ENCODE measurements at places on chromosomes 2 and 18. TPM values are rescaled to one million over a fixed set of nuclear protein-coding genes. Genes with fewer than 3 reads are reported as not detected.

HNRNPLL gene
- 74.1 TPM for total RNA-seq

CHST10 gene
- 17.4 TPM for total RNA-seq

POTEC gene
- not detected for total RNA-seq

DSG1 gene
- total RNA-seq, result not detected

ALPP gene
- not detected for total RNA-seq

DNAH6 gene
- 1.6 TPM for total RNA-seq

DNA sequence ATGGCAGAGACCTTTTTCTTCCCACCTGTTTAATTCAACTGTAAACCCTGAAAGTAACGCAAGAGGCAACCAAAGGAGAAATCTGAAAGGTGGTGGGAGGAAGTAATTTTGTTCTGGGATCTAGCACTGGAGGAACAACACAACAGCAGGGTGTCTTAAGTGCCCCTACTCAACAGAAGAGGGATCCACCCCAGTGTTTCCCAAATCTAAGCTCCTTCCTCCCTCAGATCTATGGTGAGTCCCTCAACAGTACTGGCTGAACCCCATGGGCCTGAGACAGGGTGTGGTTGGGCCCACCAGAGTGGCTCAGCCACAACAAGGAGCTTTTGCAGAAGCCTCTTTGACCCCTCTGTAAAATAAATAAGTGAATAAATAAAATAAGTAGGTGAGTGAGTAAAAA lies 790.3 kb downstream of the ERBB4 start:
- DNase-seq, result no peak
- H3K27me3 ChIP-seq, result no peaks in the 10 kb centered on the region
- H3K36me3 ChIP-seq, result no peaks in the 10 kb centered on the region

GRCh38 chr2:15571729-15572128 lies 10.6 kb upstream of the NBAS start:
- no peaks in the 10 kb centered on the region for H3K4me1 ChIP-seq
- no peaks in the 10 kb centered on the region for H3K27me3 ChIP-seq
- H3K27ac ChIP-seq, result no peak overlapping the region
- no peak overlapping the region for H3K4me3 ChIP-seq

DNA sequence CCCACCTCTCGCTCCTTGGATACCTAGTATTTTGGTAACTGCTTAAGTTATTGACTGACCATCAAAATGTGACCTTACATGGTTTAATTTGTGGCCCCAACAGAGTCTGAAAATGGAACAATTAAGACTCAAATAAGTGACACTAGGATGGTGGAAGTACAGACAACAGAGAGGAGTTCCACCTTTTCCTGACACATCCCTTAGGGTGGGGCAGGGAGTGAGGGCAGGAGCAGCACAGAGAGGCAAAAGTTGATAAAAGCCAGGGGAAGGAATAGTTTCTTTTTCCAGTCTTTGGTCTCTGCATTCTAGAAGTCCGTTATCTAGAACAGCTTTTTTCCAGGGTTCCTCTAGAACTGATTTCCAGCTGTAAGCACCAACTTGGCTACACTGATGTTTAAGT lies 32.2 kb downstream of the FTCDNL1 start:
- no peaks in the 10 kb centered on the region for H3K36me3 ChIP-seq
- DNase-seq, result no peak

DNA sequence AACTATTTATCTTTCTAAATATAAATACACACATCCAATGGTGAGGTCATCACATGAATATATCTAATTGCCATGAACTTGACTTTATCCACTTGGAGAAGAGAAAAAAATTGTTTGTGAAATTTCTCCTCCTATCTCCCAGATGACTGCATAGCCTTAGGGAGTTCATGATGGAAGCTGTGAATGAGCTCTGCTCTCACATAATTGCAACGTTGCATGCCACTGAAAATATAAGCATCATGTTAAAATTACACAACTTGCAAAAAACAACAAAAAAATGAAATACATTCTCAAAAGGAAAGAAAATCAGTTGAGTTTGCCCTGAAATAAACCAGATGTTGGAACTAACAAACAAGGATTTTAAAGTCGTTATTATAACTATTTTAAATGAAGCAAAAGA lies 50.6 kb upstream of the OSR1 start:
- H3K27me3 ChIP-seq, result no peaks in the 10 kb centered on the region
- H3K36me3 ChIP-seq, result no peaks in the 10 kb centered on the region
- no peak for DNase-seq
- H3K4me3 ChIP-seq, result no peak overlapping the region
- H3K27ac ChIP-seq, result no peak overlapping the region

- H3K36me3 ChIP-seq, result no peaks in the 10 kb centered on the region
- H3K4me1 ChIP-seq, result no peaks in the 10 kb centered on the region
- DNase-seq, result no peak
- no peak overlapping the region for H3K4me3 ChIP-seq
- H3K27me3 ChIP-seq, result no peaks in the 10 kb centered on the region
Observed at GRCh38 chr2:226115102-226115831, 684.4 kb downstream of the IRS1 start.

- no peaks in the 10 kb centered on the region for H3K36me3 ChIP-seq
- H3K27ac ChIP-seq, result no peak overlapping the region
- H3K4me3 ChIP-seq, result no peak overlapping the region
- H3K27me3 ChIP-seq, result no peaks in the 10 kb centered on the region
Observed at GRCh38 chr2:48946449-48947048, 191.0 kb upstream of the LHCGR start.

DNA sequence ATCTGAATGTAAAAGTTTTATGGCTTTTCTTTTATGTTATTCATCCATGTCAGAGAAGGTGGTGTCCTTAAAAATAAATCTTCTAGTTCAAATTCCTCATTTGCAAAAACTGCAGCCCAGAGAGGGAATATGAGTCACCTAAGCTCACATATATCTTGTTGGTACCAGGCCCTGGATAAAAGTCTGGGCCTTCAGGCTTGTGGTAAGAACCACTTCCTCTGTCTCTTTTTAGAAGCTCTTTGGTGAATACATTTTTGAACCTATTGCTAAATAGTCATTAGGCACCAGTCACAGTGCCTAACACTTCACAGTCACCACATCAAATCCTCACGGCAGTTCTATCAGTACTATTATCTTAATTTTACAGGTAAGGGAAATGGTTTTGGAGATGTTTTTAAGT lies 199.2 kb downstream of the KCNS3 start:
- no peak for DNase-seq
- peaks cover 10% of the 10 kb centered on the region for H3K27me3 ChIP-seq
- no peaks in the 10 kb centered on the region for H3K36me3 ChIP-seq

GRCh38 chr2:12549641-12550040 lies 167.1 kb upstream of the TRIB2 start:
- no peak overlapping the region for H3K4me3 ChIP-seq
- H3K27me3 ChIP-seq, result no peaks in the 10 kb centered on the region
- no peak for DNase-seq
- no peaks in the 10 kb centered on the region for H3K36me3 ChIP-seq

DNA sequence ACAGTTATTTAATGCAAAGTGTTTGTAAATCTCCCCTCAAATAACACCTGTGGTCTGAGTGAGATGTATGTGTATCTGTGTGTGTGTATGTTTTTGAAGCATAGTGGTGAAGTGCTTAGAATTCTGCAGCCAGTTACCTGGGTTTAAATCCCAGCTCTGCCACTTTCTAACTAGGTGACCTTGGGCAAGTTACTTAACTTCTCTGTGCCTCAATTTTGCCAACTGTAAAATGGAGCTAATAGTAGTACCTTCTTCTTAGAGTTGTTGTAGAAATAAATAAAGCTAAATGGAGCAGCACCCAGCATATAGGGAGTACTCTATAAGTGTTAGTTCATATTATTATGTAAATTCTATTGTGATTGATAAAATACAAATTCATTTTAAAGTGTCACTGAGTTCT lies 48.9 kb downstream of the TGFA start:
- DNase-seq, result no peak
- peaks cover 16% of the 10 kb centered on the region for H3K4me1 ChIP-seq
- H3K36me3 ChIP-seq, result no peaks in the 10 kb centered on the region
- H3K27ac ChIP-seq, result no peak overlapping the region

- H3K4me3 ChIP-seq, result no peak overlapping the region
- no peaks in the 10 kb centered on the region for H3K4me1 ChIP-seq
- no peaks in the 10 kb centered on the region for H3K27me3 ChIP-seq
- H3K27ac ChIP-seq, result no peak overlapping the region
Observed at GRCh38 chr2:100744589-100744988, 75.3 kb upstream of the NPAS2 start.

GRCh38 chr2:63741884-63742579 lies 99.7 kb upstream of the UGP2 start:
- no peaks in the 10 kb centered on the region for H3K4me1 ChIP-seq
- no peak for DNase-seq
- no peak overlapping the region for H3K27ac ChIP-seq
- no peak overlapping the region for H3K4me3 ChIP-seq
- no peaks in the 10 kb centered on the region for H3K27me3 ChIP-seq

Measured in endodermal cell (in vitro differentiated cells).